ENCODE measurements at places on chromosomes 16 and 17. TPM values are rescaled to one million over a fixed set of nuclear protein-coding genes. Genes with fewer than 3 reads are reported as not detected.

GRCh38 chr17:73281928-73282327, 20.2 kb upstream of the CPSF4L start:
- no peak for DNase-seq
- H3K36me3 ChIP-seq: no peaks in the 10 kb centered on the region
- H3K27ac ChIP-seq: no peak overlapping the region
- H3K4me3 ChIP-seq: no peak overlapping the region
- H3K27me3 ChIP-seq: no peaks in the 10 kb centered on the region

DNA sequence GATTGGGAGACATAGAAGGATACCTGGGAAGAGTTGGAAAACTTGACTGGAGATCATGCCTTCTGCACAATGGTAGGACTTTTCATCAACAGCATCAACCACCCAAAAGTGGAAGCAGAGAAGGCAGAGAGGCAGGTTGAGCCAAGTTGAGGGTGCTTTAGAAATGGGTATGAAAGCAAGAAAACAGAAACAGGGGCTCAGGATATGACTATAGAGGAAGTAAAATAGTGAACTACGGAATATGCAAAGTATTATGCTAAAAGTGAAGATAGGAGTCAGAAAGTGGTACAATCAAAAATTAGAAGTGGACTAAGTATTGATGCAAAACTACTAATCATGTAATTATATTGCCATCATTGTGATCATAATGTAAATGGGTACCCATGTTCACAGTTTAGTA, 16.1 kb upstream of the ARHGAP44 start:
- H3K27me3 ChIP-seq: no peaks in the 10 kb centered on the region
- H3K27ac ChIP-seq: no peak overlapping the region
- H3K36me3 ChIP-seq: no peaks in the 10 kb centered on the region
- no peak for DNase-seq

DNA sequence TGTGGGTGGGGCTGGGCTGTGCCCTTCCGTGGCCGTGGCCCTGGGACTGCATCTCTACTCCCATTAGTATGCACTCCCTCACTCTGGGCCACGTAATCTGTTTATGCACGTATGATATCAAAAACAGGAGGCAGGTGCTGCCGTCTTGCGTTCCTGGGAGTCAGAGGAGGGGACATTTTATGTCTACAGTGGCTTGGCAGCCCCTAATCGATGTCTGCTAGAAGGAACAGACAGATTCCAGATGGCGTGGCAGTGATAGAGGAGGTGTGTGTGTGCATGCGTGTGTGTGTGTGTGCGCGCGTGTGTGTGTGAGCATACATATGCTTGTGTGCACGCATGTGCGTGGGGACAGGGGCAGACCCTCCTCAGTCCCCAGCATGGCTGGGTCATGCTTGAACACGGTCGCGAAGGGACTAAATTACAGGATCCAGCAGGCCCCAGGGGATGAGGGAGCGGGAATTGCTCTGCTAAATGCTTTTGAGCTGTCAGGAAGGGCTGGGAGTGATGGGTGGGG, 44.7 kb downstream of the SREBF1 start:
- DNase-seq: no peak
- no peaks in the 10 kb centered on the region for H3K27me3 ChIP-seq
- no peaks in the 10 kb centered on the region for H3K36me3 ChIP-seq
- H3K4me3 ChIP-seq: no peak overlapping the region

- DNase-seq: peak; percentile 92
- H3K27me3 ChIP-seq: no peaks in the 10 kb centered on the region
- H3K27ac ChIP-seq: peak within 1 kb of the TSS; percentile 98
- H3K36me3 ChIP-seq: no peaks in the 10 kb centered on the region
- H3K4me3 ChIP-seq: peak within 1 kb of the TSS; percentile 81
- no peaks in the 10 kb centered on the region for H3K4me1 ChIP-seq
These were observed at the start of gene CDIPT for GRCh38 chr16:29862884-29863668. CDIPT (minus strand) TSS chr16:29863226; CDS start chr16:29862857, 369 bp downstream.

DNA sequence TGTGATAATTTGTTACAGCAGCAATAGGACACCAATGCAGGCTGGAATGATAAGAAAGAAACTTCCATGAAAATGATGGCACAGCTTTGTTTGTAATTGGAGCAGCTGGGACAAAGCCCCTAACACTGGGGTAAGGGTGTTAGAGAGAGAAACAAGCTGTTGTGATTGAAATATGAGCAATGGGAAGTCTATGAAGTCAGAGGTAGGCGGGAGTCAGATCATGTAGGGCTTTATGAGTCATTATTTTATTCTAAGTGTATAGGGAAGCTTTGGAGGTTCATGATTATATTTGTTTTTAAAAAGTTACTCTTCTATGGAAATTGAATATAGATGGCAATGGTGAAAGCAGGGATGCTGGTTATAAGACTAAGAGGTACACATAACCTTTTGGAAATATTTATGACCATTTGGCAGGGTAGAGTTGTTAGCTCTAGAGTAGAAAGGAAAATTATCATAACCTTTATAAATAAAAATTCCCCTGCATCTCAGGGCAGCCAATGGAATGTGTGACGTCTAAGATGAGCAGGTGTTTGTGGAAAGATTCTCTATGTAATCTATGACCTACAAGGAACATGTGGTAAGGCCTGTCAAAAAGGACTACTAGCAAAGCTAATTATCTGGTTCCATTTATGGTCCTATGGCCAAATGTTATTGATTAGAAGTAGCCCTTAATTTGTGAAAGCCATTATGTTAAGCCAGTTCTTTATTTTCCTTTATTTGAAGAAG, 85.6 kb downstream of the KCNJ2 start:
- DNase-seq: no peak
- no peak overlapping the region for H3K4me3 ChIP-seq
- no peaks in the 10 kb centered on the region for H3K4me1 ChIP-seq
- peaks cover 2% of the 10 kb centered on the region for H3K27me3 ChIP-seq
- no peaks in the 10 kb centered on the region for H3K36me3 ChIP-seq

GRCh38 chr17:66425756-66426396, 123.5 kb downstream of the PRKCA start:
- H3K27me3 ChIP-seq: no peaks in the 10 kb centered on the region
- H3K4me1 ChIP-seq: peaks cover 11% of the 10 kb centered on the region
- no peak overlapping the region for H3K27ac ChIP-seq
- no peaks in the 10 kb centered on the region for H3K36me3 ChIP-seq
- no peak for DNase-seq

DNA sequence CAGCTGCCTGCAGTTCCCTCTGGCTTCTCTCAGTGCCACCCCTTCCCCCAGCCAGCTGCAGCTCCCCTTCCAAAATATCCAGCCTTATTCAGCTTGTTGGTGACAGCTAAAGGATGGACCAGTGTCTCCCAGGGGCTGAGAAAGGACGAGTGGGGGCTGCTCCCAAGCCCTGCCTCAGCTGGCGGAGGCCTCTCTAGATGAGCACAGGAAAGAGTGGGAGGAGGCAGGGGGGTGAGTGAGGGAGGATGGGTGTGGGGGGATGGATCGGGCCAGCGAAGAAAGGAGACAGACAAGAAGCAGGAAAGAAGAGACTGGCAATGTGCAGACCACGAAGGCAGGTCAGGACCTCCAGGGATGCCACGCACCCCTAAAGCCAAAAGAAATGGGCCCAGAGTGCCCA, 17.5 kb downstream of the PIPOX start:
- no peaks in the 10 kb centered on the region for H3K36me3 ChIP-seq
- no peaks in the 10 kb centered on the region for H3K27me3 ChIP-seq
- no peaks in the 10 kb centered on the region for H3K4me1 ChIP-seq
- no peak overlapping the region for H3K4me3 ChIP-seq

GRCh38 chr17:81440051-81440471, 44.8 kb downstream of the BAHCC1 start:
- H3K36me3 ChIP-seq: no peaks in the 10 kb centered on the region
- DNase-seq: no peak
- no peaks in the 10 kb centered on the region for H3K27me3 ChIP-seq
- H3K27ac ChIP-seq: 0 out of 2 replicates have a peak overlapping the region, but pooled peaks have one; percentile 39

- H3K27ac ChIP-seq: peak overlapping the region; percentile 69
- H3K4me1 ChIP-seq: peaks cover 5% of the 10 kb centered on the region
- H3K4me3 ChIP-seq: peak overlapping the region; percentile 66
- no peak for DNase-seq
These were observed 57.7 kb downstream of the SRL start for GRCh38 chr16:4184038-4184702.

MMP2 gene
- total RNA-seq: 311 TPM

SLFN12L gene
- total RNA-seq: 0.33 TPM
